Left lobe of liver (tissue), 2 donors: ENCODE measurements at places on chromosomes 3 and 15. TPM values are rescaled to one million over a fixed set of nuclear protein-coding genes. Genes with fewer than 3 reads are reported as not detected.

Gene MEX3B
- 0.43 TPM for total RNA-seq

GRCh38 chr3:128009952-128010846 lies 42.0 kb upstream of the SEC61A1 start:
- DNase-seq, result peak; percentile 62

Gene CCR8
- not detected for total RNA-seq

Gene RAD51
- 0.38 TPM for total RNA-seq

GRCh38 chr3:126851382-126851781 lies 131.5 kb upstream of the PLXNA1 start:
- DNase-seq, result peak; percentile 30

GRCh38 chr3:173591401-173591800 lies 193.9 kb downstream of the NLGN1 start:
- no peak for DNase-seq

DNA sequence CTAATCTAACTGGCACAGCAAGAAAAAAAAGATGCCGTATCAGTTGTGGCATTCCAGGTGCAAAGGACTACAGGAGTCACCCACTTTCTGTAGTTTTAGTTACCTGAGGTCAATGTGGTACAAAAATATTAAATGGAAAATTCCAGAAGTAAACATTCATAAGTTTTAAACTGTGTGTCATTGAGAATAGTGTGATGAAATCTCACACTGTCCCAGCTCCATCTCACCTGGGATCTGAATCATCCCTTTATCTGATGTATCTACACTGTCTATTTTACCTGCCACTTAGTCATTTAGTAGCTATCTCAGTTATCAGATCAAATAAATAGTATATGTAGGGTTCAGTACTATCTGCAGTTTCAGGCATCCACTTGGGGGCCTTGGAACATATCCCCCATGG lies 26.7 kb downstream of the GBE1 start:
- no peak for DNase-seq

Gene FGF12
- total RNA-seq, result 0.63 TPM

DNA sequence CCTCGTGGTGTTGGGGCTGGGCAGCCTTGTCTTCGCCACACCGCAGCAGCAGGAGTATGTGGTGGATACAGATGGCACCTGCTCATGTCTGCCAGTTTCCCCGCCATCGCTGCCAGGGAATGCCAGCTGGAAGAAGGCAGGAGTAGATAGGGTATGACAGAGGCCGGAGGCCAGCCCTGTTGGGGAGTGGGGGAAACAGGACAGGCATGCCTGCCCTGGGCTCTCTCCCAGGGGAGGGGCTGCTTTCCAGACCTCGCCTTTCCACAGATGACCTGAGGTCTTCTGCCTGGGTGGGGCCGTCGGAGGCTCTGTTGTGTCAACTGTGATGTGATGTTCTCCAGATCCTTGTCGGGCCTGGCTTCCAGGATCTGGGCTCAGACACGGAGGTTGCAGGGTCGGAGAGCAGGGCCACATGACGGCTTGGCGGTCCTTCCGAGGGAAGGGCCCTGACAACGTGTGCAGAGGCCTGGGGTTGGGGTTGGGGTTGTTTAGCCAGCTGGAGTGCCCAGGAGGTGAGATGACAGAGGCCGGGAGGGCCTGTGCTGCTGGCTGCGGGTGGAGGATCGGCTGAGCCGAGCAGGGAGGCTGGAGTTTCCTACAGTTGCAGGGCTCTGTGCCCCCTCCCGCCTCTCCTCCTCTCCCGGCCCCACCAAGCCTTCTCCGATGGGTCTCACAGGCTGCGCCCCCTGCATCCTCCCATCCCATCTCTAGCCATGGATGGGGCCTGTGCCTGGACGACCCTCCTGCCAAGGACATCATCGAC lies 102.0 kb downstream of the TBC1D2B start:
- DNase-seq, result peak; percentile 43

DNA sequence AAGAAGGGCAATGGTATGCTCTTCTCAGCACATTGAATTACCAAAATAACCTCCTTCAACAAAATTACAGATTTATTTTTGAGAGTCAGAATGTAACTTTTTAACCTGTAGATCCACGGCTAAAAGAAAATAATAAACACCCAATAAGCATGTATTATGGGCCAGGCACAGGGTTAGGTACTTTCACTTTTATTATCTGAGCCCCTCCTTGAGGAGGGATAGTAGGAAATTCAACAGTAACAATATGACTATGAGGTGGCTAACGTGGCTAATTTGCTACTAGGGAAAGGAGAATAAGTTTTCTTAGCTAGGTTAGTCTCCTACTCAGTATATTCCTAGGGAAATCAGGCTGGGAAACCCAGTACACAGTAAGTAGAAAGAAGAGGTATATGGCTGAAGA lies 306.9 kb downstream of the GAP43 start:
- DNase-seq, result no peak

GRCh38 chr3:385151-385550 lies 188.6 kb downstream of the CHL1 start:
- DNase-seq, result no peak

- DNase-seq, result no peak
Measured at GRCh38 chr15:31266712-31267111, 59.9 kb upstream of the KLF13 start.

- peak; percentile 52 for DNase-seq
Measured at GRCh38 chr3:182889948-182890629, 90.2 kb downstream of the DCUN1D1 start.

Gene OR5H1
- not detected for total RNA-seq

DNA sequence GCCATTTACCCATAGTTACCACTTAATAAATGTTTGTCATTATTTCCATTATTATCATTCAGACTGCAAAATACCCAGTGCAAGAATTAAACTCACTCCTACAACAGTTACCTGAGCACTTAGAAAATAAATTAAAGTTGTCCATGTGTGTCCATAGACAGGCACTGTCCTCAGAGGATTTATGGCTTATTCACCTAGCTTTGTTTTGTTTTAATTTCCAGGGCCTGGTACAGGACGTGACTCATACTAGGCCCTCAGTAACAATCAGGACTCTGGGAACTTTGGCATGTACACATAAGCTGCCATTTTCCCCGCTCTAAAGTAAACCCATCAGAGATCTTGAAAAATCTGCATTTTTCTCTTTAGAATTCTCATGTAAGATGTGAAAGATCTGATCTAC lies 458.5 kb upstream of the ARRDC4 start:
- no peak for DNase-seq

- DNase-seq, result no peak
Measured at GRCh38 chr15:90790561-90790960, 73.4 kb downstream of the BLM start.
